ENCODE measurements at places on chromosomes 4 and X.

GRCh38 chr4:88030565-88031310 lies 23.3 kb downstream of the PKD2 start:
- no peak for DNase-seq

GRCh38 chr4:23458054-23458453 lies 431.8 kb downstream of the PPARGC1A start:
- no peak for DNase-seq

GRCh38 chr4:139582044-139582443 lies 26.0 kb upstream of the SETD7 start:
- DNase-seq: no peak

- DNase-seq: no peak
Observed at GRCh38 chrX:41688835-41689234, at the start of gene GPR34. Gene GPR34 (plus strand): TSS chrX:41688973. CDS start chrX:41695634, 6,661 bp downstream.

- DNase-seq: no peak
Observed at GRCh38 chrX:55357236-55357635, 92.5 kb upstream of the PAGE3 start.

DNA sequence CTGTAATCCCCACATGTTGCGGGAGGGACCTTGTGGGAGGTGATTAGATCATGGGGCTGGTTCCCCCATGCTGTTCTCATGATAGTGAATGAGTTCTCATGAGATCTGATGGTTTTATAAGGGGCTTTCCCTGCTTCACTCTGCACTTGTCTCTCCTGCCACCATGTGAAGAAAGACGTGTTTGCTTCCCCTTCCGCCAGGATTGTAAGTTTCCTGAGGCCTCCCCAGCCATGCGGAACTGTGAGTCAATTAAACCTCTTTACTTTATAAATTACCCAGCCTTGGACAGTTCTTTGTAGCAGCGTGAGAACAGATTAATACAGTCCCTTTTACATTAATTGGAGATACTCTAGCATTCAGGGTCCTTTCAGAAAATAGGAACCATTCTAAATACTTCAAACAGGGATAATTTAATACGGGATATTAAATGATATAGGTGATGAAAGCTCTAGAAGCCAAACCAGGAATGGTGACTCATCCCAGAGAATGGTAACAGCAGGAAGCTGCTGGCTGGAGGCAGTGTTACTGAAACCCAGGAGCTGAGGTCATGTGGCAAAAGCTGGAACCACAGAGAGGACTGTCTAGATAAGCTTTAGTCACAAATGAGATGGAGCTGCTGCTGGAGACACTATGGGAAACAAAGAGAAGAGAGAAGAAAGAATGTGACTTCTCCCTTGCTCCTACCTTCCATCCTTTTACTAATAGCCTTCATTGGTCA lies 57.3 kb downstream of the GSTCD start:
- DNase-seq: no peak

GRCh38 chrX:71532078-71532752 lies 689 bp upstream of the OGT start:
- peak; percentile 64 for DNase-seq

- no peak for DNase-seq
Observed at GRCh38 chrX:141375011-141375760, 132.9 kb upstream of the SPANXC start.

DNA sequence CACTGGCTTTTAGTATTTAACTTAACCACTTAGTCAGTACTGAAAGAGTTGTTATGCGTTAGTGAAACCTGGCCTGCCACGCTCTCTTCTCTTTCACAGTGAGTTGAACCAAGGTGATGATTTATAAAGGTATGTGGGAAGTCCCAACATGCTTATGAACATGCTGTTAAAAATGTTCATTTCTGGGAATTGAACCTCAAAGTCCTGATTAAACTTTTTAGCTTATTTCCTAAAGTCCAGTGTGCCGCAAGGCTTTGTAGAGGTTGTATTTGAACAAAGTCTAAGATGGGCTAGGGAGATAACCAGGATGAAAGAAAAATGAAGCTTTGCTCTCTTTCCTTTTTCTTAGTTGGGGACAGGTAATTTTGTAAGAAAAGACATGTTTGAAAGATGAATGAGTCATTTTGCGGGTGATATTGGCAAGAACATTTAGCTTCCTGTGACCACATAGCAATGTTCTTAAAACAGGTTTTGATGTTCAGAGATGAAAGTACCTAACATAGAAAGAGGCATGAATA lies 270.3 kb downstream of the DTHD1 start:
- no peak for DNase-seq

GRCh38 chrX:9071031-9071650 lies 37.2 kb upstream of the FAM9B start:
- DNase-seq: no peak

DNA sequence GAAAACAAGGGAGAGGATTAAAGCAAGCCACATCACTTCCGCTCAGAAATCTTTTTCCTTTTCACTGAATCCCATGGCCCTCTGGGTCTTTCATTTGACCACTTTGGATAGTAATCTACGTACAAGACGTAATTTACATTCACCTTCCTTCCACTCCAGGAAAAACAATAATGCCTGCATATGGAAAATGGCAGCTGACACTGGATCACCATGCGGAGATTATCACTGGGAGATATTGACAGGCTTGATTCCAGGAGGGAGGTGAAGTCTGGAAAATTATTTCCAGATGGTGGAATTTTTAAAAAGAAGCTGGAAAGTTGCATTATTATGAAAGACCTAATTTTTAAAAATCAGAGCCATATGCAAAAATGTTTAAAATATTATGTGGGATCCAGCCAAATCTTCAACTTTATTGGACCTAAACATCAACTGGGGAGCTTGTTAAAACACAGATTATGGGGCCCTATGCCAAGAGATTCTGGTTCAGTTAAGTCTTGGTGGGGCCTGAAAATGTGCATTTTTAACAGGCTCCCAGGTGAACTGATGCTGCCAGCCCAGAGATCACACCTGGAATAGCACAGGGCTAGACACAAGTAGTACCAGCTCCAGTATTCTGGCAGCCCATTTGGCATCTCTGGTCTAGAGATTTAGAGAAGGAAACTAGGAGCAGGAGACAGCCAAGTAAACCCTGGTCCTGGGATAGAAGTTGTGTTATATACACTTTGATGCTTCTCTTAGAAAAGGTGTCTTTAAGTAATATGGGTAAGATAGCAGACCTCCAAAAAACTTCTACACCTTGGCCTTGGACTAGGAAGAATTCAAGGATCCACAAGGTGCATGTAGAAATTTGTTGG lies 290.3 kb upstream of the LDB2 start:
- no peak for DNase-seq
